DMS153 (cell line): ENCODE measurements at places on chromosomes 2 and 18.

- no peak for DNase-seq
These were observed 122.5 kb downstream of the RDH14 start for GRCh38 chr2:18437909-18438308.

GRCh38 chr18:24831871-24832665 is 371.6 kb downstream of the HRH4 start:
- peak; percentile 7 for DNase-seq

DNA sequence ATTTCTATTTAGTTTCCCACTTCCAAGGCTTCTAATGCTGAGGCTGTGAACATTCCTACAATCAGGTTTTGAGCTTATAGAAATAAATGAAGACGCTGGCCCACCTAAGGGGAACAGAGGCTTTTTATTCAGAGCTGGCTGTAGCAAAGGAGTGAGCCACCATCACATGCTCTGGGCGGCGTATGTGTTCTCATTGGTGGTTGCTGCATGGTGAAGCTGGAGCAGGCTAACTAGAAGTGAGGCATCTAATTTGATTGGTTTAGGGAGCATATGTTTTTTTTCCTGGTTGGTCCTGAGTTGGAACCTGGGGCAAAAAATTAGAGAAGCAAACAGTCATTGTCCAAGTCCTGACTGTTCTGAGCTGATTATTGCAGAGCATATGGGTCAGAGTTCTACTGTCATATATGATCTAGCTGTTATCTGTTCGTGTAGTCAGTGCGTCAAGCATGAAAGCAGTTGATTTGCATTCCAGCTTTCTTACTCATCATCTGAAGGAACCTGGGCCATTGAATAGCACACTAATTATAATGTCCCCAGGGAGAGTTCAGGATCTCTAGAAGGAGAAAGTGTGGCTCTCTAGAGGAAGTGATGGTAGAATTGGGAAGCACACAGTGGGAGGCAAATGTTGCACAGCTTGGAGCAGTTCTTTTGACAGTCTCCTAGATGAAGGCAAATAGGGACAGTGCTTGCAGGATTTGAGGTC is 279.6 kb downstream of the PARD3B start:
- DNase-seq: no peak

GRCh38 chr18:33432857-33433256 is 7.7 kb downstream of the CCDC178 start:
- no peak for DNase-seq

GRCh38 chr18:37778417-37779165 is 213.0 kb upstream of the CELF4 start:
- DNase-seq: peak; percentile 17

DNA sequence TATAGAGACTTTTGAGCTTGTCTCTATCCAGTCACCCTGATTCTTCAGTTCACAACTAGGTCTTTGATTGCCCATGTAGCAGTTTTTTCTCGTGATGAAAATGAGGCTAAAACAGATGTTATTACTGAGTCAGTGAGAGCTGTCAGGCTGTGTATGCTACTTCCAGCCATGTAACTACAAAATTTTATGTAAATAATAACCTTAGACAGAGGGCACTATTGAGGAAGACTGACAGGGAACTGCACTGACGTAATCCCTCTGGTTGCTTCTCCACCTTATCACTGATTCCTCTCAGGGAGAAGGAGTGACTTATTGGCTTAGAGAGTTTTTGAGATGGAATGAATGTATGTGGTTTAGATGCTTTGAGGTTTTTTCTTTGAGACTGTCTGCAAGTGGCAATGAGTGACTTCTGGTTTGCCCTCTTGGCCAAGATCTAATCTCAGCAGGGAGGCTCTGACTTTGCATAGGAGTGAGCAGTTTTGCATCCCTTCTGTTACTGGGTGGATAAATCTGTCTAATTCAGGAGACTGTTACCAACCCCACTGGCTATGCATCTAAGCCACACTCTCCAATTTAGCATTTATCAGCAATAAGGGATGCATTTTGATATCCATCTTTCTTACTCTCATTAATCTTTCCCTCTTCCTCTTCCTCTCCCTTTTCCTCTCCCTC is 555.2 kb upstream of the FANCL start:
- DNase-seq: no peak

- no peak for DNase-seq
These were observed 115.0 kb downstream of the GBX2 start for GRCh38 chr2:236052926-236053821.

DNA sequence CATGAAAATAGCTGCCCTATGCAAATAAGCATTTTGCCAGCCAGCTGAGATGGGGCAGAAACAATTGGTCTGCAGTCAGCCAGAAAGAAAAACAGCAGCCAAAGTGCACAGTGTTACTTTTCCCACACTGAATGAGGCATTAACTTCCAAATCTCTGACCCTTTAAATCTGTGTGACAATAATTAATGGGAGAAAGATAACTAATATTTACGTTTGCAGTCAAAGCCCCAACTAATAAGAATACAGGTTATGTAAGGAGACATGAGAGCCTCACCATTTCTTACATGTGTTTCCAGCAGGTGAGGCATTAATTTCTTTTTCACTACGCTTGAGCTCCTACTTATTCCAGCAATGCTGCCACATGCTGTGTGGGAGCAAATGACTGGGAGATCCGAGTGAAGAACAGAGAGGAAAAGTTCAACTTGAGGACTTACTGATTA is 339.0 kb downstream of the SATB2 start:
- no peak for DNase-seq
